ENCODE measurements at places on chromosomes 7 and 10. TPM values are rescaled to one million over a fixed set of nuclear protein-coding genes. Genes with fewer than 3 reads are reported as not detected.

- H3K36me3 ChIP-seq = no peaks in the 10 kb centered on the region
- no peak overlapping the region for H3K4me3 ChIP-seq
- no peaks in the 10 kb centered on the region for H3K27me3 ChIP-seq
- peak; percentile 68 for DNase-seq
- H3K27ac ChIP-seq = no peak overlapping the region
Measured at GRCh38 chr10:119090968-119091367, 10.4 kb upstream of the EIF3A start.

GRCh38 chr7:6504996-6505395 lies 46.3 kb downstream of the GRID2IP start:
- peaks cover 32% of the 10 kb centered on the region for H3K27me3 ChIP-seq
- H3K4me1 ChIP-seq = no peaks in the 10 kb centered on the region
- H3K4me3 ChIP-seq = no peak overlapping the region
- no peak for DNase-seq
- no peak overlapping the region for H3K27ac ChIP-seq
- no peaks in the 10 kb centered on the region for H3K36me3 ChIP-seq

DNA sequence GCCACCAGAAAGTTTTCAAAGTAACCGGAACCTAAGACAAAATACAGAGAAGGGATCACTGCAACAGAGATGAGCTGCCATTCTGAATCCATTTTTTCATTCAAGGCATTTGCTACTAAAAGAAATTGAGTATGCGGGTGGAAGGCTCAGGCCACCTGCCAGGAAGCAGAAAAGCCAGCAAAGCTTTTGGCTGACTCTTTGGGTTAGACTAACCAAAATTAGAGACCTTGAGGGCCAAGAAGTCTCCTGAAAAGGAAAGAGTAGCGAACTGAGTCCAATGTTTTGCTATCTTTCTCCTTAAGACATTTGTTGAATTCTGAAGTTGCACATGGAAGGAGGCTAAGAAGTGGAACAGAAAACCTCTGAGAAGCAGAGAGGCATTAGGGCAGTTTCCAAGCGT lies 79.0 kb downstream of the FAS start:
- H3K4me3 ChIP-seq = no peak overlapping the region
- H3K27ac ChIP-seq = no peak overlapping the region
- DNase-seq = no peak
- no peaks in the 10 kb centered on the region for H3K4me1 ChIP-seq

- H3K27ac ChIP-seq = peak overlapping the region; percentile 68
- DNase-seq = peak; percentile 86
- H3K36me3 ChIP-seq = no peaks in the 10 kb centered on the region
- H3K27me3 ChIP-seq = no peaks in the 10 kb centered on the region
Measured at GRCh38 chr10:17062955-17063484, 66.6 kb downstream of the CUBN start.

DNA sequence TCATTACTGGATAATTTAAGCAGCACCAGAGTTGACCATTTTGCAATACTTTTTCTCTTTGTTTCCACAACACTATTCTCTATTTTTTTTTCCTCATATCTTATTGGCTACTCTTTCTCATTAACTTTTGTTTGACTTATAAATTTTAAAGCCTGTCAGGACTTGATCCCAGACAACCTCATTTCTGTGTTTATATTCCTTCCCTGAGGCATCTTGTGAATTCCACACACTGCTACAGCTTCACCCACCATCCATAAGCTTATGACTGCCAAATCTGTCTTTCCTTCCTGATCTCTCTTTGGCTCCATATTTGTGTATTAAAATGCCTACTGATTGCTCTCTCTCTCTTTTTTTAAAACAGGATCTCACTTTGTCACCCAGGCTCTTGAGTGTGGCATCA lies 124.6 kb upstream of the MBL2 start:
- H3K36me3 ChIP-seq = no peaks in the 10 kb centered on the region
- H3K27ac ChIP-seq = no peak overlapping the region
- no peak overlapping the region for H3K4me3 ChIP-seq
- no peak for DNase-seq
- peaks cover 4% of the 10 kb centered on the region for H3K27me3 ChIP-seq

DNA sequence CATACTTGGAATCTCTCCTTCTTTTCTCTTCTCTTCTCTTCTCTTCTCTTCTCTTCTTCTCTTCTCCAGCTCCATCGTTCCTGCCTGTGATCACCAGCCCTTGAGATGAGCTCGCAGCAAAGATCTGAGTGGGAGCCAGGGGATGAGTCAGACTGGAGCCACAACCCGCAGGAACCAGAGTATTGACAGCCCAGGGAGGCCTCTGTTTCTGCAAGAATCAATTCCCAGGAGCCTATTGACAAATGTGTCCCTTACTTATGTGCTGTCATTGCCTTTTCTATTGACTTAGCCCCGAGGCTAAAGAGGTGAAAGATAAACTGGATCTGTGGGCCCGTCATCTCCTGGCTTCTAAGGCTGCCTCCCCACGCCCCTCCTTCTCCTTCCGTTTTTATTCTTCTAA lies 13.1 kb upstream of the HABP2 start:
- H3K36me3 ChIP-seq = no peaks in the 10 kb centered on the region
- no peaks in the 10 kb centered on the region for H3K27me3 ChIP-seq
- H3K4me1 ChIP-seq = no peaks in the 10 kb centered on the region
- no peak overlapping the region for H3K4me3 ChIP-seq
- H3K27ac ChIP-seq = no peak overlapping the region
- peak; percentile 36 for DNase-seq

DNA sequence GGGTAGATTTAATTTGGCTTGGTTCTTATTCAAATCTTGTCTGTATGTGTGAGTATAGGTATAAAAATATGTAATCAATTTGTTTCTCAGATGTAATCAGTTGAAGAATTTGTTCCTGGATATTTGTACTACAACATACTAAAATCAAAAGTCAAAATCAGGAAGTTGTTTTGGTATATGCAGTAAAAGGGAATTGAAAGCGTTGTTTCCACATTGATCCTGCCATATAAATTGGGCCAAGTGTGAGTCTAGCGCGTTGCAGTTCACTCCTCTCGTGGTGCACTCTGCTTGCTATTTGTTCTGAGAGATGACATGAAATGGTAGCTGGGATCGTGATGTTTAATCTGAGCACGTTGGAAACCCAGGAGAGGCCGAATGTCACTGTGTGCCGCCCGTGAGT lies 55.9 kb downstream of the SHH start:
- no peak overlapping the region for H3K27ac ChIP-seq
- H3K27me3 ChIP-seq = no peaks in the 10 kb centered on the region
- no peaks in the 10 kb centered on the region for H3K4me1 ChIP-seq
- no peak overlapping the region for H3K4me3 ChIP-seq

DNA sequence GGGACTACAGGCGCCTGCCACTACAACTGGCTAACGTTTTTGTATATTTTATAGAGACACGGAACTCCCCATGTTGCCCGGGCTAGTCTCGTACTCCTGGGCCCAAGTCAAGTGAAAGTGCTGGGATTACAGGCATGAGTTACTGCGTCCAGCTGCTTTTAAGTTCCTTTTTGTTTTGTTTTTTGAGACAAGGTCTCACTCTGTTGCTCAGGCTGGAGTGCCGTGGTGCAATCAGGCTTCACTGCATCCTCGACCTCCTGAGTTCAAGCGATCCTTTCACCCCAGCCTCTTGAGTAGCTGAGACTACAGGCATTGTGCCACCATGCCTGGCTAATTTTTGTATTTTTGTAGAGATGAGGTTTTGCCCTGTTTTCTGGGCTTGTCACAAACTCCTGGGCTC lies 155.0 kb downstream of the GALNT17 start:
- no peaks in the 10 kb centered on the region for H3K36me3 ChIP-seq
- H3K27ac ChIP-seq = no peak overlapping the region
- no peaks in the 10 kb centered on the region for H3K27me3 ChIP-seq

DNA sequence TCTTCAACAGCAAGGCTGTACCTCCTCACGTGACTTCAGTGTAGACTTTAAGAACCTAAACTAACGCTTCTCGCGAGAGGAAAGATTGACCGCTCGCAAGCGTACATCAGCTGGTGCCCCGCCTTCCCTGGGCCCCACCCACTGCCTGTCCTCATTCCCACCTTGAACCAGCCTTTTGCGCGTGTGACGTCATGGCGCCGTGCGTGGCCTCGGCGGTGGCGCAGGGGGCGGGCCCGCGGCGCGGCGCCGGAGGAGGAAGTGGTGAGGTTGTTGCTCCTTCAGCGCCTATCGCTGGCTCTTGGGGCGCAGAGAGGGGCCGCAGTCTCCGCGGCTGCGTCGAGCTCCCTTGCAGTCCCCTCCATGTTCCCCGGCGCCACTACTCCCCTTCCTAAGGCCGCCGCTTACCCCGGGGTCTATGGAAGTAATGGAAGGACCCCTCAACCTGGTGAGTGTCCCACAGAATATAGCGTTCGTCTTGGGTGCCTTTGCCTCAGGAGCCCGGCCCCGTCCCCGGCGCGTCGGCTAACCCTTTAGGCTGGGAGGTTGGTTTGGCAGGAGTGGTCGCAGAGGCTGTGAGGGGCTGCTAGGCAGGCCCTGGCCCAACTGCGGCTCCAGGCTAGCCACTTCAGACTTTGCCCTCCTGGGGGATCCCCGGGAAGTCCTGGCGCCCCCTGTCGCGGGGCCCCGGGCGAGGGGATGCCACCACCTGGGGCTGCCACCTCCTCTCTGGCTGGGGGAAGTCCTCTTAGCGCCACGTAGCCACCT lies at the start of gene NRBF2:
Gene NRBF2, plus strand, starts transcription at position 273 of the 765 bp plus-strand sequence. Its CDS starts 143 bp downstream, at position 416.
- H3K27me3 ChIP-seq = no peaks in the 10 kb centered on the region
- peak within 1 kb of the TSS; percentile 82 for H3K4me3 ChIP-seq
- H3K36me3 ChIP-seq = no peaks in the 10 kb centered on the region
- H3K27ac ChIP-seq = peak within 1 kb of the TSS; percentile 80
- DNase-seq = peak; percentile 97

DNA sequence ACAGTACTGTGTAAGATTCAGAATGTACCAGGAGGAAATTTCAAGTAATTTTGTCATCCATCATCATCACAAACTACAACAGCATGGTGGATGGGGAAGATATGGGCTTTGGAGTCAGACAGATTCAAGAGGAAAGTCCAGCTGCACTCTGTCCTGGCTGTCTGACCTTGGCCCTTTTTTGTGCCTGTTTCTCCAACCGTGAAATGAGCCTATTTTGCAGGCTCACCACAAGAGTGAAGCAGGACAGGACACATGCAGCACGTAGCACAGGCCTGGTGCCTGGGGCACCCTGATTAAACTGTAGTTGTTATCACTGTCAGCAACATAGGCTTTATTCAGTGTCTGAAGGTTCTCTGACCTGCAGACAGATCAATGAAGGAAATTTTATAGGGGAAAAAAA lies 37.6 kb downstream of the RHOBTB1 start:
- H3K4me1 ChIP-seq = peaks cover 2% of the 10 kb centered on the region
- no peak overlapping the region for H3K27ac ChIP-seq
- H3K4me3 ChIP-seq = no peak overlapping the region
- H3K36me3 ChIP-seq = peaks cover 24% of the 10 kb centered on the region

DNA sequence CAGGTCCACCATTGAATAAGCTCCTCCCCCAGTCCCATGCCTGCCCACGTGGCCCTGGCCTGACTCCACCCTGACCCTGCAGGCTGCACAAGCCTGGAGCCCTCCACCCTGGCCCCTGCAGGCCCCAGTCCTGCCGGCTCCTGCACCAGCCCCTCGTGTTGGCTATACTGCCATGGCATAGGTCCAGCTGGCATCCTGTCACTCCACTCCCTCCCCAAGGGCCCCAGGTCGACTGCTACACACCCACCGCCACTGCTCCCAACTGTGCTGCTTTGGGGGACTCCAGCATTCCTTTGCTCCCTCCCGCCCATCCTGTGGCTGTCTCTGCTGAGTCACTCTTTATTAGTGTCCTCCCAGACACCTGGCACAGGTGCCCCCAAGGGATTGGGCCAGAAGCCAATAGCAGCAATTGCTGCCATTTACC lies 32.4 kb upstream of the HSPA12A start:
- no peak for DNase-seq
- peaks cover 12% of the 10 kb centered on the region for H3K4me1 ChIP-seq

GRCh38 chr7:50147951-50148808 lies 55.1 kb upstream of the ZPBP start:
- H3K4me1 ChIP-seq = no peaks in the 10 kb centered on the region
- no peak overlapping the region for H3K4me3 ChIP-seq
- no peak for DNase-seq
- H3K27me3 ChIP-seq = no peaks in the 10 kb centered on the region
- no peak overlapping the region for H3K27ac ChIP-seq

DNA sequence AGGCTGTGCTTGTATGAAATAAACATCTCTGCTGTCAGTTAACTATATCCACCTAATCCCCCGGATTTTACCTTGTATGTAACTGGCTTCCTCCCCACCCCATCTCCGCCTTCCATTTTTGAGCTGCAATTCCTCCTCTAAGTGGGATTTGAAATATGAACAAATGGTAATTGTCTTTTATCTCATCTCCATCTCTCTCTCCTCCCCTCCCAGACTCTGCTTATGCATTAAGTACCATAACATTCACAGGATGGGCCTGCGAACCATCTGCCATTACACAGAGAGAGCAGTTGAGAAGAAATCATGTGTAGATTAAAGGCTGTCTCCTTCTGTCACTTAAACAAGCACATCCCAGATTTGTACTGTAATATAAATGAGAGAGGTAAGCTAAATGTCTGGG lies 1169.9 kb downstream of the TYW1 start:
- H3K4me3 ChIP-seq = no peak overlapping the region
- H3K36me3 ChIP-seq = no peaks in the 10 kb centered on the region
- H3K27me3 ChIP-seq = no peaks in the 10 kb centered on the region
- DNase-seq = no peak
- H3K4me1 ChIP-seq = no peaks in the 10 kb centered on the region

DNA sequence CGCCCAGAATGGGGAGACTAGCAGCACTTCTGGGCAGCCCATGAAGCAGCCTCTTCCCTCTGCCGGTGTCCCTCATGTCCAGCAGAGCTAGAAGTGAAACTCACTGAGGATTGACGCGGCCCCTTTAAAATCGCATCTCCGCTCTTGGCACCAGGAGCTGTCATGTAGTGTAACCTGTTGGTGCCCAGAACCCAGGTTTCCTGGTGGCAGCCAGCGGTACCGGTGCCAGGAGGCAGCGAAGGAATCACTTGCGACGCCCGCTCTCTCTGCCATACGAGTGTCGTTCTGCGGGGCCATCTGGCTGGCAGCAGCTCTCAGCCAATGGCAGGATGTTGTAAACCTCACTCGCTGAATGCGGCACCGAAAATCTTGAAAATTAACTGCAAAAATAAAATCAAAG lies 82.7 kb downstream of the CUX1 start:
- no peak overlapping the region for H3K27ac ChIP-seq
- no peak for DNase-seq
- H3K27me3 ChIP-seq = no peaks in the 10 kb centered on the region

PTER gene
- total RNA-seq = 6.9 TPM

GIMAP6 gene
- total RNA-seq = not detected

KAZALD1 gene
- total RNA-seq = 8.1 TPM

HMX2 gene
- not detected for total RNA-seq

KDM7A gene
- 2.3 TPM for total RNA-seq

GTF2IRD1 gene
- total RNA-seq = 5.0 TPM

POLR1F gene
- 31.7 TPM for total RNA-seq

BBIP1 gene
- total RNA-seq = 21.7 TPM
